Germinal center (tissue), 1 donor: ENCODE measurements at places on chromosomes 6 and 20.
A peak's percentile ranks its signal among the peaks of the same experiment; 100 is the strongest.

DNA sequence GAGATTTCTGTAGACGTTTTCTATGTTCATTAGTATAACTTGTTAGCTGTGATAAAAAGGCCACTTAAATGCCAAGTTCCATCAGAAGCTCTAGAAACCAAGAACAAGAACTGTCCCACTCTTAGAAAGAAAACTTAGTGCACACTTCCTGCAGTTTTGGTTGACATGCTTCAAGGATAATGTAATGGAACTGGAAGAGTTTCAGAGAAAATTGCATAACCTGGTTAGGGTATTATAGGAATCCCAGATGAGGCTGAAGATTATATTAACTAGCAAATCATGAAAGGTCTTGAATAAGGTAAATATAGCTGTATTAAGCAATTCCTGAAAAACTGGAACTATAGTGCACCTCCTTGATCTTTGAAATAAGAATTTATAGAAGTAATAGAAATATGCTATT lies 1.8 kb upstream of the PHACTR2 start:
- no peak for DNase-seq

- DNase-seq, result no peak
Observed at GRCh38 chr6:140070846-140071473, 696.5 kb upstream of the CITED2 start.

- no peak for DNase-seq
Observed at GRCh38 chr6:116298973-116299372, 19.2 kb upstream of the TSPYL1 start.

DNA sequence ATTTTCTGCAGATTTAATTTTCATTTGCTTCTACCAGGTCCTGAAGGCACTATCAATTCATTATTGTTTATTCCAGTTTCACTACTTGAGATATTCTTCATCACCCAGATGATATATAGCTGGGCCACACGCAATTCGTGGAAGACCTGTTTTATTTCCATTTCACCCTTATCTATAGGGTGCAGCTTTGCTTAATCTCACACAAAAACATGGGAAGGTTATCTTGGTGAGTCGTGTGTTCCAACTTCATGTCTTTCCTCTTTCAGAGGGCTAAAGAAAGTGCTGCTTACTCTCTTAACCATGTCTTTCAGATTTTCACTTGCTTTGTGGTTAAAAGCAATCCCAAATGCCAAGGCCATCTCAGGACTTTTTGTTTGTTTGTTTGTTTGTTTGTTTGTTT lies 194.0 kb downstream of the SOD2 start:
- no peak for DNase-seq

GRCh38 chr20:36582322-36582721 lies 8.9 kb downstream of the TGIF2 start:
- no peak for DNase-seq

DNA sequence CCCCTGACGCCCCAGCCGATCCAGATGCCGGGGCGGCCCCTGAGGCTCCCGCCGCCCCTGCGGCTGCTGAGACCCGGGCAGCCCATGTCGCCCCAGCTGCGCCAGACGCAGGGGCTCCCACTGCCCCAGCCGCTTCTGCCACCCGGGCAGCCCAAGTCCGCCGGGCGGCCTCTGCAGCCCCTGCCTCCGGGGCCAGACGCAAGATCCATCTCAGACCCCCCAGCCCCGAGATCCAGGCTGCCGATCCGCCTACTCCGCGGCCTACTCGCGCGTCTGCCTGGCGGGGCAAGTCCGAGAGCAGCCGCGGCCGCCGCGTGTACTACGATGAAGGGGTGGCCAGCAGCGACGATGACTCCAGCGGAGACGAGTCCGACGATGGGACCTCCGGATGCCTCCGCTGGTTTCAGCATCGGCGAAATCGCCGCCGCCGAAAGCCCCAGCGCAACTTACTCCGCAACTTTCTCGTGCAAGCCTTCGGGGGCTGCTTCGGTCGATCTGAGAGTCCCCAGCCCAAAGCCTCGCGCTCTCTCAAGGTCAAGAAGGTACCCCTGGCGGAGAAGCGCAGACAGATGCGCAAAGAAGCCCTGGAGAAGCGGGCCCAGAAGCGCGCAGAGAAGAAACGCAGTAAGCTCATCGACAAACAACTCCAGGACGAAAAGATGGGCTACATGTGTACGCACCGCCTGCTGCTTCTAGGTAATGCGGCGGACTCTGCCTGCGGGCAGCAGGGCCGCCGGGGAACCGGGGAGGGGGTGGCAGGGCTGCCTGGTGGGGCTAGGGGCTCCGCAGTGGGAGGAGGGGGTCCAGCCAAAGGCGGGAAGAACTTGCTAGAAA lies 2.3 kb downstream of the GNAS start:
- DNase-seq, result no peak

GRCh38 chr6:9623228-9623832 lies 791.5 kb downstream of the TFAP2A start:
- DNase-seq, result no peak

GRCh38 chr6:39063526-39063925 lies 14.9 kb downstream of the GLP1R start:
- DNase-seq, result no peak

DNA sequence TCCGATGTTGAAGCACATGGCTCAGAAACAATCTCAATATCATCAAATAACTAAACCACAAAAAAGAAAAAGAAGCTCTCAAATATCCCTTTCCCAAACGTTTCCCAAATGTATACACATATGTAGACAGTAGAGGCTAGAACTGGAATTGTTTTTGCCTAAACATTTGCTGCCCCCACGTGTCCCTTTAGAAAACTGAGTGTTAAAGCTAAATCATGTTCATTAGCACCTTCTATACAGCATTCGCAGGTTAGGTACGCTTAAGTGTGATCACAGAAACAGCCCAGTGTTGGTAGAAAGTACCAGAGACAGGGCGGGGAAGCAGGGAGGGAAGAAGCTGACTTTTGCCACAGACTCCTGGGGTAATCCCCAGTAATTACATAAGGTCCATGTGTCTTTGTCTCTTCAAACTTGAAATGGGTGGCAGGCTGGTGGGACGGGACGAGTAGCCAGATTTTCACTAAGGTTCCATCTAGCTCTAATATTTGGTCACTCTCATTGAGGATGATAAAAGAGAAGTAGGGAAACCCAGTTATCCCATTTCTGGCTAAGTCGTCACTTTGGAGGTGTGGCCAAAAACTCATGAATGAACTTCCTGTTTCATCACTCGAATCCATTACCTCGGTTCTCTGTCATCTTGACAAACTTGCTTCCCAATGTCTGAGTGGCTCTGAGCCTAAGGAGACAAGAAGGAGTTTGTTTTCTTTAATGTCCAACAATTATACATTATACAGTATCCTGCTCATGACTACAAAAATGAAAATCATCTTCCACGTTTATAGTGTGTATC lies 15.0 kb upstream of the TFAP2A start:
- no peak for DNase-seq

GRCh38 chr6:25769983-25770382 lies 15.4 kb downstream of the SLC17A4 start:
- no peak for DNase-seq

GRCh38 chr20:53434662-53435061 lies 159.0 kb downstream of the ZNF217 start:
- no peak for DNase-seq

DNA sequence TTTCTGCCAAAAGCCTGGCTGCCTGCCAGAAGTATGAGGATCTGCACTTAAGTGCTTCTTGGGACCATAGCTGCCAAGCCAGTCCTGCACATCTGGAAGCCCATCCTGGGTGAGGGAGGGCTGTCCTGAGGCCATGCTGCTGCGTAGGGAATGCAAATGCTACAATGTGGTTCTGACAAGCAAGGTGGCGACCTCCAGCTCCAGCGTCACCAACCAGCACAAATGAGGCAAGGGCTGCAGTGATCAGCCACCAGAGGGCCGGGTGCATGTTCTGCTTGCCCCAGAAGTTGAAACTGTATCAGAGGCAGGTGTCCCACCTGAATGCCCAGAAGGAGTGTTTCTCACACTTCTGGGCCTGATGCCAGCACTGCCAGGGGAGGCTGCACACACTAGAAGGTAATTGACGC lies 99.1 kb upstream of the KCNQ5 start:
- peak; percentile 18 for DNase-seq

- DNase-seq, result no peak
Observed at GRCh38 chr6:118722829-118723813, 71.7 kb upstream of the CEP85L start.

- no peak for DNase-seq
Observed at GRCh38 chr6:22221630-22222029, 75.2 kb downstream of the PRL start.

DNA sequence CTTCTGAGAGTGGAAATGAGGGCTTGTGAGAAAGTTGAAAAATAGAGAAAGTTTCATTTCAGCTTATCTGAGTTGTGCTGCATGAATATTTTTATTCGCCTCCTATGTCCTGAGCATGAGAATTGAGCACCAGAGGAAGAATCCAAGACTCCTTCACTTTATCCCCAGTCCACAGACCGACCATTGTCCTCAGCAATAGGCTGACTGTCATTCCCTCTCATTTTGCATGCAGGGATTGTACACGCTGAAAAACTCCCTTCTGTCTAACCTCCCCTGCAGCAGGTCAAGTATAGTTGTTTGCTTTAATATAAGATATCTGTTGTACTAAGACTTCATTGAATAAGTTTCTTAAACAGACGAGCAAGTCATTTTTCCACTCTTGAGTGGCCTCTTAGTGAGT lies 437.6 kb downstream of the PRKN start:
- no peak for DNase-seq

DNA sequence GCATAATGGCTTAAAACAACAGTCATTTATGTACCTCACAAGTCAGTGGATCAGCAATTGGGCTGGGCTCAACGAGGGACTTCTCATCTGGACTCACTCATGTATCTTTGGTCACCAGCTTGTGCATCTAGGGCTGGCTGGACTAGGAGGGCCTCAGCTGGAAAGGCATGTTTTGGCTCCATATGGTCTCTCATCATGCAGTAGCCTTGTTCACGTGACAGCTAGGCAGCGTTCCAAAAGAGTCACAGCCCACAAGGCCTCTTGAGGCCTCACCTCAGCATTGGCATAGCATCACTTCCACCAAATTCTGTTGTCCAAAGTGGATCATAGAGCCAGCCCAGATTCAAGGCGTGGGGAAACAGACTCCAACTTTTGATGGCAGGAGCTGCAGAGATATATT lies 110.1 kb downstream of the MAFB start:
- DNase-seq, result no peak

DNA sequence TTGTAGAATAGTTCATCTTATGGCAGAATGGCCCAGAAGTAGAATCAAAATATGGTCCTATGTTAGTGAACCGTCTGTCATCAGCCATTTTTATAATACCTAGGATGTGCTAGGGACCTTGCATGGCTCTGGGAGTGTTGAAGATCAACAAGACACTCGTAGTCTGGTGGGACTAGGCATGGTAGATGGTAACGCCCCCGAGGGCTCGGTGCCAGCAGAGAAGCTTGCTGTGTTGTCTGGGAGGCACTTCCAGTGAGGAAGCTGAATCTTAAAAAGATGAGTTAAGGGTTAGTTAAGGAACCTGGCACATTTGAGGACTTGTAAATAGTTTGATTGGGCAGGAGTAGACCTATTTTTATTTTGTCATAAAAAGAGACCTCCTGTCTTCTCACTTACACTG lies 82.4 kb downstream of the MAP3K4 start:
- no peak for DNase-seq

DNA sequence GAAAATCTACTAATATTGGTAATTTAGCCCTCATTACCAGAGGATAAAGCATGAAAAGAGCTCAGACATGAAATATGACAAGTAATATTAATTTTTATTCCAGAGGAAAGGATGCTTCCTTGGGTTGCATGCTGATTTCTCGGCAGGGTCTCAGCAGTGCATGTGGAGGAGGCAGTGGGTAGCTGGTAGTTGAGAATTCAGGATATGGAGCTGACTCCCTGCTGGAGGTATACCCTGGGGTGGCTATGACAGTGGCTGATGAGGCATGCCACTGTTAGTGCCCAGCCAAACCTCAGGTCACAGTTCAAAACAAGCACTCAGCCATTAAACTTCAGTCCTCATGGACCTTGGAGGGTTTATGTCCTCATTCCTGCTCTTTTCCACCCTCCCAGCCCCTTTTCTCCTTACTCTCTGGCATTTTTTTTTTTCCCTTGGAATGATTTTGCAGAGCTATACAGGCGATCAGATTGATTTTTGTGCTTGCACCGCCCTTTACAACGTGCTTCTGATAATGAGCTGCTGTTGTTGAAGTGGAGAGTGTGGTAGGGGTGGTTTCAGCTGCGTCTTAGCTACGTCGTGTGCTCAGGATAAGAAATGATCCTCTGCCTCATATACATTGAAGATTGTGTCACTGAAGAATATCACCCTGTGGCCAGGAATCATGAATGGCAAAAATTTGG lies 761.9 kb upstream of the MMS22L start:
- DNase-seq, result no peak

GRCh38 chr6:87869064-87869905 lies 167.3 kb upstream of the AKIRIN2 start:
- DNase-seq, result no peak

GRCh38 chr6:45808917-45809316 lies 206.7 kb downstream of the CLIC5 start:
- DNase-seq, result peak; percentile 20

GRCh38 chr20:32449890-32450401 lies 91.8 kb downstream of the ASXL1 start:
- peak; percentile 30 for DNase-seq

- DNase-seq, result no peak
Observed at GRCh38 chr20:5090191-5090590, 29.6 kb downstream of the PCNA start.

- DNase-seq, result peak; percentile 87
Observed at GRCh38 chr6:37483917-37484785, 15.5 kb downstream of the CCDC167 start.

- no peak for DNase-seq
Observed at GRCh38 chr20:24914388-24915241, 34.5 kb upstream of the CST7 start.

DNA sequence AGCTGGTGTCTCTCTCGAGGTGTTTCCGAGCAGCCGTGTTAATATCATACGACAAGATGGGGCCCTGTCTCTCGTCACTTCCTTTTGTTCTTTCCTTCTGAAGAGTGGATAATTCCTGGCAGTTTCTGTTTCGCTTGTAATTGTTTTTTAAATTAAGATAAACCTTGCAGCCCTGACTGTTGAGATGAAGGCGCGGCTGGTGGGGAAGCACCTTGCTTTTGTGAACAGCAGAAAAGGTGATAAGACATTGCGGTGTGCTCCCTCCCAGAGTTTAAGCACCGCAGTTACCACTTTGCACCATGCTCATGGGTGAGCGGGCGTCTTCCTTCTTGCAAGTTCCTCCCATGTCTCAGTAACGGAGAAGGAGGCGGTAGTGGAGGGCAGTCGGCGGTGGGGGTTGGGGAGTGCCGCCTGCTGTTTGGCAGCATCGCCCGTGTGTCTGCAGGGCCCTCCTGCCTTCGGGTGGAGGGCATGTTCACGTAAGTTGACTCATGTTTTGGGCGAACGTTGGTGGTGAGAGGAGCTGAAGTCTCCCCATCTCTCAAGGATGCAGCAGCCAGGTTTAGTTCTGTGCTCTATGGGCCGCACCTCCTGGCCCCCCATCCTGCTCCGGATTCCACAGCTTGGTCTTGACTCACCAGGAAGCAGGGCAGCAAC lies 345.9 kb downstream of the TAF4 start:
- DNase-seq, result no peak

DNA sequence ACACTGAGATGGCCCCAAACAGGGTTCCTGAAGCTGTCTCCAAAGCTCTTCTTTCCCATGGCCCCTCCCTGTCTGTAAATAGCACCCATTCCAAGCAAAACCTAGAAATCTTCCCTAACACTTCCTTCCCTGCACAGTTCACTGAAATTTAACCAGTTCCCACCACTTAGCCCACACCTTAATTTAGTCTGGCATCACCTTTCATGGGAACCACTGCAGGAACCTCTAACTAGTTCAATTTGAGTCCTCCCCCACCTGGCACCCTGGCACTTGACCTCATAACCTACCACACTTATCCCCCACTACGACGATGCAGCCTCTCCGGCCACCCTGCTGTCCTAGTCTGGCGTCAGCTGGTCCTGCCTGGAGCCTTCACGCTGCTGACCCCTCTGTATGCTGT lies 278.7 kb downstream of the GMDS start:
- no peak for DNase-seq
